Stimulated activated CD4-positive, alpha-beta T cell treated with anti-CD3 and anti-CD28 coated beads, Interleukin-1b, Interleukin-23, amount 100 ng/mL, for 24 hours (primary cell): ENCODE measurements at places on chromosomes 5 and 9.

DNA sequence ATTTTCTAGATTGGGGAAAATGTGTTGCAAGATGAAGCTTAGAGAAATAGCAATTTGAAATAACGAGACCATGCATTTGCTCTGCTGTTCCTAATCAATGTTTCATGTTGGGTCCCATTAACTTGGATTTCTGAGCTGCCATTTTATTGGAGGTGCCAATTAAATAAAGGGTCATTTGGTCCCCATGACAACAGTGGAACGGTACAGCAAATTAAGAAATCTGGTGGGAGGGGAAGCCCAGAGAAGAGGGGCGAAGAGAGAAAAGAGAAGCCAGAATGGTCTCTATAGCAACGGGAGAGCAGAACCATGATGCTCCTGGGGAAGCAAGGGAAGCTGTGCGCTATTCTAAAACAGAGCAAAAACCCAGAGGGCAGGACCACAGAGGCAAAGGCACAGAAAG is 120.2 kb downstream of the ENTREP1 start:
- no peak for DNase-seq

- no peak for DNase-seq
These were observed 66.8 kb downstream of the RASGEF1C start for GRCh38 chr5:180142021-180142765.

DNA sequence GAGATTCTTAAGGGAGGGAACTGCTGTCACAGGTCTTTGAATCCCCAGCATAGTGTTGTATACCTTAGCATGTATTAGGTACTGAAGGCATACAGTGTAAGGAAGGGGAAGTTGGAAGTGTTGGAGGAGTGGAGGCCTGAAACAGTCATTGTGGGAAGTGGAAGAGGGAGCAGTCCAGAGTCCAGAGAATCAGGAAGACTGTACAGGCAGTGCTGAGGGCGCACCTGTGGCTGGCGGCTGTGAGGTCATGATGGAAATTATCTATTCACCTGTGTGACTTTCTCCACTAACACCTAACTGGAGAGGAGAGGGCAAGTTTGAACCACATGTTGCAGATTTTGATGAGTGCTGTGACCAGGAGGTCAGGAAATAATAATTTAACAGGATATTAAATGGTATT is 119.7 kb upstream of the NIPBL start:
- DNase-seq, result no peak

DNA sequence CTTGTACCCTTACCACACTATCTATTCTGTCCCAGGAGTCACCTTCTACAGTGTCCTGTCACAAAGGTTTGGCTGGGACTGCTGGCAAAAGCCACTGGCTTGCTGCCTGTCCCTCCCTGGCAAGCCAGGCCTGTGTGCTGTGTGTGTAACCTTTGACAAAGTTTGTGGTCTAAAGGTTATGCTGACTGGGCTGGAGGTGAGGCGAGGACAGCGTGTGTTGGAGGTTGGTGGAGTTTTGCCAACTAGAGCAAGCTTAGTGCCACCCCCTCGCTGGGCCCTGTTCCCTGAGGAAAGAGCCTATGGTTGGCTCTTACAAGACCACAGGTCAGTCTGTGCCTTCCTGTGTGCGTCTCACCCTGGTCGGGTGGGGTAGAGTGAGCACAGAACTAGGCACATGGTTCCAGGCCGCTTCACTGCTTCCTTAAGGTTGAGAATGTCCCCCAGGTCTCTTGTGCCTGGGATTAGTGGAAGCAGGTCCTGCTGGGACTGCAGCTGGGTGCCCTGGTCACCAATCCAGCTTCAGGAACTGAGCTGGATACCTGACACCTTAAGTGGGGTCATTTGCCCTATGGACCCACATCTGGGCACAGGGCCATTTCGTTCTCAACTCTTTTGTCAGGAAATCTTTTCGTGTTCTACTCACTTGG is 152.2 kb downstream of the GADD45G start:
- no peak for DNase-seq

DNA sequence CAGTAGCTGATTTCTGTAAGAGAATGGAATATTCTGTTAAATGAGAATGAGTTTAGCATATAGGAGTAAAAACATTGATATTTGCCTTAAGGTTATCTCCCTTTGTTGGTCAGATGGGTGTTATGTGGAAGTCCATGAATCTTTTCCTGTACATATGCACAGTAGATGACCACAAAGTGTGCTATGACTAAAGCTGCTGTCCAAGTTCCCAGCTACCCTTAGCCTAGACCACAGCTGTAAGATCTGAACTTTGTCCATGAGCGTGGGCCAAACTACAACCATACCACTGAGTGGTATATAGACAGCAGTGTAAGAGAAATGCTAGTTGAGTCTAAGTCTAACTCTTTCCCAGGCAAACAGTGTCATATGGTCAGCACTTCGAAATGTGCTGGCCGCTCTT is 48.8 kb downstream of the CD180 start:
- DNase-seq, result no peak

DNA sequence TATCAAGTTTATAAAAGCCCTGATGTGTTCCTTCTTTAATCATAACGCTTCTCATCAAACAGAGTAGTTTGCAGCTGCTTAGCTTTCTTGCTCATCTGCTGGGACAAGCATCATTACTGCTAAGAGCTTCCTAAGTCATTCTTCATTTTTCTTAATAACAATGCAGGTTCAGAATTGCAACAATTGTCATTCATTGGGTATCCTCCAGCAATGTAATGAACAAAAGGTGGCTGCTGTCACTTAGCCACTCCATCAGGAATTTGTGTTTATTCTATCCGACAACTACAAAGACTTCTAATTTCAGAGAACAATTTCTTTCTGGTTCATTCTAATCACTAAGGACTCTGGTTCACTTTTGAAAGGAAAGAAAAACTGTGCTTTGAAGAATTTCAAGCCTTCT is 836.7 kb upstream of the CDH10 start:
- no peak for DNase-seq

DNA sequence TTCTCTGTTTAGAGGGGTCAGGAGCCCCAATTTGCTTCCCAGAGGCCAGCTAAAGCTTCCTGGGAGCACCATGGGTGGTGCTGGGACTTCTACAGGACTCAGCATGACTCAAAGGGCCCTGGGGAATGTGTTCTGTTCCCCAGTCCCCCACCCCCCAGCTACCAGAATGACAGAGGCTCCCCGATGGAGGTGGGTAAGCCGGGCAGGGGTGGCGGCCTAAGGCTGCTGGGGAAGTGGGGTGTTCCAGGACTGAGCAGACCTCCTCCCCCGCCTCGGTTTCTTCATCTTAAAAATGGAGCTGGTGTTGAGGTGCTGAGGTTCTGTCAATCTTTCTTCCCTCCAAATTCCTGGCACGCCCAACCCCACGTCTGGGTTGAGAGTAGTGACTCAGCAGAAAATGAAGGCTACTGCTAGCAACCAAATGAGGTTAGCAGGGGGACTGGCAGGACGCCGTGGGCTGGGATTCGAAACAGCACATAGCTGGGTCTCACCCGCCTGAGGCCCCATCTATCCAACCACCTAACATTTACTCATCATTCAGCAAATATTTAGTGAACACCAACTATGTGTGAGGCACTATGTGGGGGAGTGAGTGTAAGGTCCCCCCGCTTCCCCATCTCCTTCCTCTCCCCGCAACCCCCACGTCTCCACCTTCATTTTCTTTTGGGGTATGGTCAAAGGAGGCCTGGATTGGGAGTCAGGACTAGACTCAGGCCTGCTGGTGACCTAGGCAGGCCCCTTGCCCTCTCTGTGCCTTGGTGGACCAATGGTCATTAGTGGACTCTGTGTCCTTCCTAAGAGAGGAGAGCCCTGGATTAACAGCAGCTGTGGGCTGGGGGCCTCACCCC is 50.2 kb downstream of the C9orf50 start:
- DNase-seq, result no peak

DNA sequence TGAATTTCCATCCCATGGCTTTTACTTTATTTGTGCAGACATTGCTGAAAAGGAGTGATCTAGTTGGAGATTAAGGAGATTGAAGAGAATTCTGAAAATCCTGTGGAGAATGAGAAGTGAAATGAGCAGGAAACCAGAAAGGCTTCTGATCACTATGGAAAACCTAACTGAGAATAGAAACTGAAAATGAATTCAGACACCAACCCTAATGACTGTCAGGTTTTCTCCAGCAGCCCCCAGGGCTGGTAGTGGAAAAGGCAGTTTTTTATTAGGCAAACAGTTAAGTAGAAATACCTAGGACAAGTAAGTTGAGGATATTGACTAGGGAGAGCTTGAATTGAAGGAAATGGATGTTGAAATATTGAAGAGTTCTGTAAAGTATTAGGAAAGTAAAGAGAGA is 14.7 kb upstream of the ARRDC3 start:
- DNase-seq, result no peak

GRCh38 chr9:98472216-98472615 is 216.8 kb upstream of the TBC1D2 start:
- no peak for DNase-seq

- no peak for DNase-seq
These were observed 28.4 kb downstream of the ELP1 start for GRCh38 chr9:108905494-108905893.

DNA sequence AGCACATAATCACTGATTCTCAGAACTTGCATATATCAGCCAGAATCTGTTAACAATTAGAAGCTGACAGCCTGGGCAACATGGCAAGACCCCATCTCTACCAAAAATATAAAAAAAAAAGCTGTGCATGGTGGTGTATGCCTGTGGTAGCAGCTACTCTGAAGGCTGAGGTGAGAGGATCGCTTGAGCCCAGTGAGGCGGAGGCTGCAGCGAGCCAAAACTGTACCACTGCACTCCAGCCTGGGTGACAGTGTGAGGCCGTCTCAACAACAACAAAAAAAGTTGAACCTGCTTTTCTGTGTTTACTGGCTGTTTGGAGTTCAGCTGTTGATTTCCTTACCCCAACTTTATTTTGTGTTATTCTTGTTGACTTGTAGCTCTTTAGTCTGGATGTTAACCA is 66.8 kb downstream of the GOLPH3 start:
- no peak for DNase-seq

GRCh38 chr5:17373406-17373805 is 124.6 kb upstream of the TAF11L2 start:
- DNase-seq, result no peak

- DNase-seq, result no peak
These were observed 106.5 kb upstream of the RAD23B start for GRCh38 chr9:107176436-107177151.

- DNase-seq, result no peak
These were observed 584.5 kb downstream of the ACTL7B start for GRCh38 chr9:108271236-108271635.

- peak; percentile 54 for DNase-seq
These were observed 6.8 kb downstream of the MRPL36 start for GRCh38 chr5:1792842-1793266.

GRCh38 chr5:57175551-57176309 is 1.9 kb downstream of the GPBP1 start:
- DNase-seq, result no peak

GRCh38 chr9:15104826-15105420 is 194.7 kb upstream of the FREM1 start:
- peak; percentile 2 for DNase-seq

DNA sequence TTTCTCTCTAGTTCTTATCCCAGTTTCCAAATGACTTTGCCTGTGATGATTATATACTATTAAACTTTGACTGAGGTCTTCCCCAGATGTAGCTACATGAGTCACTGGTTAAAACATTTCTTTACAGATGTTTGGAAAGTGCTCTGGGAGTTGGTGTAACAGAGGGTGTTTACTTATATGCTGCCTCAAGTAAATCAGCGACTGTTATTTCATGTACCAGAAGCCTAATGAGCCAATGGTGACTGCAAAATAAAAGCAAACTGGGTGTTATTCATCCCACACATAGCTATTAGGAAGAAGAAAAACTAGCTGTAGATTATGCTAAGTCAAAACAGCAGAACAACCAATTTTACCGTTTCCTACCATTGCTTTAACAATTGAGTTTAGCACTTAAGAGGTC is 929.7 kb upstream of the SEMA6A start:
- no peak for DNase-seq

- no peak for DNase-seq
These were observed 16.8 kb downstream of the ABCA1 start for GRCh38 chr9:104911032-104911607.

- DNase-seq, result no peak
These were observed 569 bp downstream of the CAMK4 start for GRCh38 chr5:111224561-111225345.

DNA sequence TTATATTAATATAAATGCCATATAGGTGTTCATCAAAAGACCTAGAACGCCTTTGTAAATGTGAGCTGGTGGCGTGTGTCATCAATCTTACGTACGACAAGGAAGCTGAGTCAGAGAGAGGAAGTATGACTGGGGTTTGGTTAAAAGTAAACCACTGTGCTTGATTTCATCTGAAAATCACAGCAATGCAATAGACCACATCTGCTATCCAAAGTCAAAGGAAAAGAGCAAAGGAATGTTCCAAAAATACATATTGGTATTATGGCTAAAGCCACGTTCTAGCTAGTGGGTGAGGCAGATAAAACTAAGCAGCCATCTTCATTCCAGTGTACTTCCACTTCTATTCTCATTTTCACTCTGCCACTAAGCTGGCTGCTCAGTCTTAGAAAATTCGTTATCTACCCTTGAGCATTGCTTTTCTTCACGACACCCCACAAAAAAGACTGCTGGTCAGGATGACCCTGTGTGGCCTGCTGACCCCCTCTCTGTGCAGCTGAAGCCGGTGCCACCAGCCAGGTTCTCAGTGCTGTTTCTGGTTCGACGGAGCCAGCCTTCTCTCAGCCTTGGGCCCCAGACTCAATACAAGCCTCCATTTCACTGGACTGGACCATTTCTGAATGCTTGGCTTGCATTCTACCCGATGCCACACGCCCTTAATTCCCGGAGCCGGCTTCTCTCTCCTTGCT is 23.8 kb downstream of the SHC3 start:
- no peak for DNase-seq

- no peak for DNase-seq
These were observed 18.6 kb upstream of the ADRB2 start for GRCh38 chr5:148807851-148808250.

DNA sequence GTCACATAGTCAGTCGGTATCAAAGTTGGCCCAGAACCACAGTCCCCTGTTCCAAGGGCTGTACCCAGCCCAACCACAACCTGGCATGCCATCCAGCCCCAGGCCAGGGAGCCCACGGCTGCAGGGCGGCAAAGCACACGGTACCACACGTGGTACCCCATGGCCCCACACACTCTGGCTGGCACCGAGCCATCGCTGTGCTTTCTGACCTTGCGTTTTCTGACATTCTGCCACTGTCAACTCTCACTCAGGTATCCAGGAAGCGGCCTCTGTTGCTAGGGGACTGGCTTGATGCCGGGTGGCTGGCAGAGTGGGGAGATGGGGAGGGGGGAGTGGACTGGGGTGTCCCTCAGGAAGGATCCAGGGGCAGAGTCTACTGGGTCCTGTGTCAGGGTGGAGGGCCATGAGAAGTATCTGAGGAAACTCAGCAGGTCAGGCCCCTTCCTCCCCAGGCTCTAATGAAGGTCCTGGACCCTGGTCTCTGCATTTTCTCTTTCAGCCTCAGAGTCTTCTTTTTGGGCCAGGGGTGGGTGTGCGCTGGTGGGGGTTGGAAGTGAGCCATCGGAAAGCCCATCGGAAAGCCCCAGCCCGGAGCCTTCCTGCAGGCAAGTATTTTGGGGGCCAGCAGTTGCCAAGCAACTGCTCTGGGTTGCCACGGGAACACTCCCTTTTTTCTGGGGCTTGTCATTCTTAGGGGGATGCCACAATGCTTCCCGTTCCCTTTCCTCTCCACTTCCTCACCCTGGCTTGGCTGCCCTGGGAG is 21.0 kb upstream of the RALGDS start:
- DNase-seq, result no peak

- DNase-seq, result no peak
These were observed 486.6 kb downstream of the CCDC171 start for GRCh38 chr9:16039218-16039987.

GRCh38 chr5:173385832-173386360 is 57.7 kb upstream of the STC2 start:
- DNase-seq, result no peak

GRCh38 chr9:90600029-90600428 is 42.6 kb downstream of the DIRAS2 start:
- DNase-seq, result no peak

GRCh38 chr9:130359819-130360218 is 84.9 kb upstream of the ASS1 start:
- no peak for DNase-seq
